ENCODE measurements at places on chromosomes 7 and 10. TPM values are rescaled to one million over a fixed set of nuclear protein-coding genes. Genes with fewer than 3 reads are reported as not detected.

The TMEM60 gene
- 22.9 TPM for total RNA-seq

- no peak for DNase-seq
These were observed 19.1 kb downstream of the ATXN7L1 start for GRCh38 chr7:105857009-105857952.

- DNase-seq: no peak
These were observed 124.5 kb downstream of the PRKCQ start for GRCh38 chr10:6455592-6455991.

GRCh38 chr7:126079581-126079980 lies 1150.0 kb upstream of the POT1 start:
- no peak for DNase-seq

DNA sequence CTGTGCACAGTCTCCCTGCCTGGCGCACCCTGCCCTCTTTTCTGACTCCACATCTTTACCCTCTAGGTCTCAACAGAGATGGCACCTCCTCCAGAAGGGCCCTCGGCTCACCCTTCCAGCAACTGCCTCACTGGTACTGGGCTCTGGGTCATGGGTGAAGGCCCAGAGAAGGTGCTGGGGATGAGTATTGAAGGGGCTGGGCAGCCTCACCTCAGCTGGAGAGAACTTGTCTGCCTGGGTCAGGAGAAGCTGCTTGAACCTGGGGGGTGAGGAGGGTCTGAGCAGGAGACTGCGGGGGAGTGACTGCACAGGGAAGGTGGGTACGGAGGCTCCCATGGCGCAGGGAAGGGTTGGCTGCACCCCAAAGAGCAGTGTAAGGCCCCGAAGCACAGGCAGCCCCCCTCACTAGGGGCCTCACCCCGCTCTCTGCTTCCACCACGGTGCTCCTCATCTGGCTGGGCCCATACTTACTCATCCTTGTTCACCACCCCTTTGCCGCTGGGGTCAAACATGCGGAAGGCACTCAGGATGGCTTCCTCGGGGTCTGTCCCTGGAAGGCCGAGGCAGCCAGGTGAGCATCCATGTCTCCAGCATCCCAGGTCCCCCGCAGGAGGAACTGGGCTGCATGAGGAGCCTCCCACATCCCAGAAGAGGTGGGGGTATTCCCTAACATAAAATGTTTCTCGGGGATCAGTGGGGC lies 1.7 kb downstream of the MYL7 start:
- DNase-seq: no peak
